NCI-H187 (cell line): ENCODE measurements at places on chromosomes 12 and 14.

GRCh38 chr14:91511043-91511383 lies 903 bp upstream of the PPP4R3A start:
- no peak for DNase-seq

- no peak for DNase-seq
These were observed 160.9 kb downstream of the ALG10B start for GRCh38 chr12:38477340-38478090.

GRCh38 chr14:67889455-67889854 lies 69.9 kb downstream of the RAD51B start:
- DNase-seq, result no peak

GRCh38 chr12:23708185-23708837 lies 241.2 kb downstream of the SOX5 start:
- DNase-seq, result no peak

DNA sequence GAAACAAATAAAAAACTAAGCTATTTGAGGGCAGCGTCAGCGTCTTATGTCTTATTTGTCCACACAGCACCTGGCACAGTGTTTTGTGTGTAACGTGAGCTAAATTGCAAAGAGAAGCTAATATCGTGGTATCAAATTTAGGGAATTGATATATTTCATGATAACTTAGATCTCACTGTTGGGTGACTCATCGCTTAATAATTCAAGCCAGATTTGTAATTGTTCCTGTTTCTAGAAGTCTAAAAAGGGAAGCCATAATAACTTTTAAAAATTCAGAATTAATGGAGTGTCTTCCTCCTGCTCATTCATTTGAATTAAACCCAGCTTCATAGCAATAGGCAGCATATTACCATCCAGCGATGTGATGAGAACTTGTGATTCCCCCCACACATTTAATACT lies 214.7 kb downstream of the PDZRN4 start:
- no peak for DNase-seq

DNA sequence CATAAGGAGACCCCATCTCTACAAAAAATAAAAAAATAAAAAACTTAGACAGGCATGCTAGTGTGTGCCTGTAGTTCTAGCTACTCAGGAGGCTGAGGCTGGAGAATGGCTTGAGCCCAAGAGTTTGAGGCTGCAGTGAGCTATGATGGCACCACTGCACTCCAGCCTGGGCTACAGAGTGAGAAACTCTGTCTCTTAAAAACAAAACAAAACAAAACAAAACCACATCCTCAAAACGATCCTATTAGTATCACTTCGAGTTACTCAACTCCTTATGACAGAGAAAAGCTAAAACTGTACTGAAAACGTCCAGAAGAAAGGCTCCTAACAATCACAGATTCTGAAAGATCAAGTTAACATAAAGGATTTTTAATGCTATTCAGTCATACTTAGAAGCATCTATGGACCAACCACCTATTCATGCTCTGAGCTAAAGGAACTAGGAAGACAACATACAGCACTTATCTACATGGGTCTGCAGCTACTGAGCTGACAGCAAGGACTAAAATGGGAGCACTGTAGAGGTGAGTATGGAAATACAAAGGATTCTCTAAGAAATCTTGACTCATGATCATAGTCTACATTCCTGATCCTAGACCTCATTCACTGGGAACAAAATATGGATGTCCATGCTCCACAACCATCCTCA lies 75.3 kb upstream of the DUSP6 start:
- DNase-seq, result no peak

GRCh38 chr14:53193193-53193592 lies 40.1 kb upstream of the DDHD1 start:
- no peak for DNase-seq

- no peak for DNase-seq
These were observed 5.0 kb downstream of the TAMALIN start for GRCh38 chr12:52011602-52012214.

GRCh38 chr12:53005215-53005985 lies 856 bp upstream of the EIF4B start:
- DNase-seq, result no peak

- DNase-seq, result no peak
These were observed 365.4 kb downstream of the EMP1 start for GRCh38 chr12:13561923-13562322.

DNA sequence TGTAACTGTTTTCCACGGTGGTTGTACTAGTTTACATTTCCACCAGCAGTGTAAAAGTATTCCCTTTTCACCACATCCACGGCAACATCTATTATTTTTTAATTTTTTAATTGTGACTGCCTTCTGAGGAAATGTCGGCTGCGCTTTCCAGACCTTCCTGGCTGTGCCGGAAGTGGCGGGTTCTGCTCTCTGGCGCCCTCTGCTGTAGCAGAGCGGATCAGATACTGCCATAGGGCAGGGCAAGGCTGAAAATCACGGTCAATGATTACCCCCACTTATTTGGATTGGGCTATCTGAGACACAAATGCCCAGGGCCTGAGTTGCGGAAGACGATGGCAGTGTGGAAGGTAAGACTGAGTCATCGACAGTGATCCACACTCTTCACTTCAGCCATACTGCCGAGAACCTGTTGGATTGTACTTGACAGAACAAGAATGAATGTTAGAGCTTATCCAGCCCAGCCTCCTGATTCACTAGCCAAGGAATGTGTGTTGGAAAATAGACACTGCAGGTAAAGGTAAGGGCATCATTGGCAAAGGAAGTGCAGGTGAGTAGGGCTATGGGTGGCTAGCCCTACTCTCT lies 124.2 kb downstream of the NTF3 start:
- DNase-seq, result no peak

DNA sequence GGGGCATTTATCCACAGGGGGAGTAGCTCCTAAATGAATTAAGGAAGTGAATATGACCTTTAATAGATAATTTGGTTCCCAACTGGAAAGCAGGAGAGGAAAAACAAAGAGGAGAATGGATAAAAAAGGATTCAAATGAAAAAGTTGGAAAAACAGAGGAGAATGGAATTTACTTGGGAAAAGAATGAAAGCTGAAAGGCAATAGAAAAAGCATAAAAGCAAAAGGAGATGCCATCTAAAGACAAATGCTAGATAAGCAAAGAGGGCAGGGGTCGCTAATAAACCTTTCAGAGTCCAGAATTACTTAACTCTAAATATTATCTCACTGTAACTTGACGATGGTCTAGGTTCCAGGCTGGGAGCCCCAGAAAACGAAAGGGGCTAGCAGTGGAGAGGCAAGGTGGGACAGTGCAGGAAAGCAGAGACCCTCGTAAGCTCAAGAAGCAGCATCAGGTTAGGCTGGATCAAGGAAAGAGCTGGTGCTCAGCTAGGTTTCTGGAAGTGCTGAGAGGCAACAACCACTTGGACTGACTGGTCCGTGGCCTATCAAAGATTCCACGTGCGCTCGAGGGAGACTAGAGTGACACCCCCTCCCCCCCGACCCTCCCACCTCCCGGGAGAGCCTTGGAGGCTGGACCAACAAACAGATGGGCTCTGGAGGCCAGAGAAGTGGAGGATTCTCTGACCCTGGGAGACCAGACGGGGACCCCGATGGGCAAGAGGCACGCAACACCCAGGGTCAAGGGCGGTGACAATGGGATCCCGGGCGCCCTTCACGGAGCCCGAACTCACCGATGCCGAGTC lies 1.2 kb downstream of the SLC2A13 start:
- DNase-seq, result no peak

GRCh38 chr14:58166005-58166983 lies 14.3 kb upstream of the ARMH4 start:
- DNase-seq, result peak; percentile 64
